Coronary artery (tissue), 2 donors: ENCODE measurements at places on chromosomes 1 and 21.

DNA sequence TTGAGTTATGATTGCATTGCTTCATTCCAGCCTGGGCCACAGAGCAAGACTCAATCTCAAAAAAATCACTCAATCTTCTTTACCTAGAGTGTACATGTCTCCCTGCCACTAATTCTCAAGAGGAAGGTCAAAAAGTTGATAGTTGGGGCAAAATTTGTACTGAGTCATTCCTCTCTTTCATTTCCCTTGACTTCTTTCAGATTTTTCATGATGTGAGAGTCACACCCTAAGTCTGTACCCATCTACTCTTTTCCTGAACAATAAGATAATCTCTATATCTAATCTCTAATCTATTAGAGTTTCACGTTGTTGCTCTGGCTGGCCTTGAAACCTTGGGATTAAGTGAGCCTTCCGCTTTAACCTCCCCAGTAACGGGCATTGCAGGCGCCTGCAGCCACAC is 1.1 kb upstream of the BRDT start:
- DNase-seq = no peak

DNA sequence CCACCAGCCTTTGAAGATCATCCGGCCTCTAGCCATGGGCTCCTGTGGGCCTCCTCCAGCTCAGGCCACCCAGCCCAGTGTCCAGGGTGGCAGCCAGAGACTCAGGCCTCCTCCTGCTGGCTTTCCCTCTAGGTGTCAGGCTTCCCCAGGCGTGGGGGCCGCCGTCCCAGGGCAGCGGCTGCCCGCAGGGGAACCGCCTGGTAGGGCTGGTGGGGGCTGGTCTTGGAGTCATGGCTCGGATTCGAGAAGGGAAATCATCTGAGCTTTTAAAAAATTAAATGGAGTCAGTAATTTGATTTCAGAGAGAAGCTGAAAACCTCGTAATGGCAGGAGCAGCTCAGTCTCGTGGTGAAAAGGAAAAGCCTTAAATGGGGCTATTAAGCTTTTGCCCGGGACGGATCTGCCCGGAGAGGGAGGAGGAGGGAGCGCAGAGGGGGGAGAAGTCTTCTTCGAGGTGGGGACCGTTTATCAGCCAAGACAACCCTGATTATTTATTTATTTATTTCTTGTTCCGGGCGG is 66.4 kb upstream of the TARDBP start:
- DNase-seq = no peak

DNA sequence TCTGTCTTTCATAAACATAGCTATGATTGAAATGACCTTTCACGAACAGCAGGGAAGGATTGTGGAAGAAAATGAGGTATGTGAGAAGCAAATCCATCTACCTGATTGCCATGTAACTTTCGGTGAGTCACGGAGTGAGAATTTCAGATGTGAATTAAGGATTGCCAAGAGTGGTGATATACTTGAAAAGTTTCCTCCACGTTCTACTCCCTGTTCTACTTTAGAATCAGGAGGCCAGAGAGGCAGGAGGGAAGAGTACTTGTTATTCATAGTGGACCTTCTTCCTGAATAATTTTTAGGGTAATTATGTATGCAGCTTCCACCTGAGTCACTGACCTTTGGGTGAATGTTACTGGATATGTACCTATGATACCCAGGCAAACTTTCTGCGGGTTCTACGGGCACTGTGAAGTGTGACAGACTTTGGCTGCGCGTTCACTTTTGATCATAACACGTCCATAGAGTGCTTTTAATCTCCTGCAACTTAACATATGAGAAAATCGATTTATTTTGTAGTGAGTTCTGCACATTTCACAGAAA is 2.6 kb upstream of the KCNE1 start:
- no peak for DNase-seq

DNA sequence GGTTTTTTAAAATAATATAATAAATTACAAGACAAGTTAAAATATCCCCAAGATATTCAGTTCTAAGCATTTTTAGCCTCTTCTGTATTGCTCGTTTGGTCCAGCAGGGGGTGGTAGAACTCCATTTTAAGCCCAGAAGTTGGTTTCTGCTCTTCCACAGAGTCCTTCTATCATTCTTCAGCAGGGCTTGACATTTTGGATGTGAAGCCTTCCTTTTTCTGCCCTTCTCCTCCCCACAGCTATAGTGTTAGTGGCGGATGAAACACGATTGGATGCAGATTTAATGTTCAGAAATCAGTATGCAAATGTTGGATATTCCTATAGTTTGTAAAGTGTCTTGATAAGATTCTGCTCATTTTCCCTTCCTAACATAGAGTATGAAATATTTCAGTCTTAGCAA is 1.4 kb downstream of the NCAM2 start:
- no peak for DNase-seq

DNA sequence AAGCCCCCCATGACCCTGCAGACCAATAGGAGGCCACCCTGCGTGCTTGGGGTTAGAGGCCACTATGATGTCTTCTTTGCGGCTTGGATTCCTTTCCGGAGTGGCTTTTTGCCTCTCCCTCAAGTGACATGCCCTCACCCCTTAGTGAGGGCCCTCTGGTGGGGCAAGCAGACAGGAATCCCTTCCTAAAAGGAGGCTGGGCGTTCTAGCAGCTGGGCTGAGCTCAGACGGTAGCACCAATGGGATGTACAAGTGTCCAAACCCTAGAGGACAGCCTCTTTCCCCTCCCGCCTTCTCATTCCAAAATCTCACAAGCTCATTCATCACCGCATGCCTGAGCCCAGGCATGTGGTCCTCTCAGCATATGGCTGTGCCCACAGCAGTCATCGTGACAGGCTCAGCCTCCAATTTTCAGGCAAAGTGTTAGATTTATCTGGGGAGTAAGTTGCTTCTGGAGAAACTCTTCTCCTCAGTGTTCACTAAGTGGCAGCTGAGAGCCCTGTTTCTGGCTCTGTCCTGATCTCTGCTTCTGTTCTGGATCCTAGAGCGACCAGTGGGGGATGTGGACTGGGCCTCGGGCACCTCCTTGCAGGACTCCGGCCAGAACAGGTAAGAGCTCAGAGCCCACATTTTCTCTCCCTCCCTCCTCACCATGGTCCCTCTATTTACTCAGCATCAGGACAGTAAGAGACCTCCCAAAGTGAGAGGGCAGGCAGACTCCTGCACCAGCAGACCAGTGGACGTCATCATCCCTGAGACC is 4.8 kb downstream of the KIAA1614 start:
- DNase-seq = no peak

GRCh38 chr1:11860587-11860986 is 1.8 kb upstream of the NPPB start:
- no peak for DNase-seq

- DNase-seq = no peak
These were observed 70.3 kb downstream of the OLFML2B start for GRCh38 chr1:161953256-161953920.

DNA sequence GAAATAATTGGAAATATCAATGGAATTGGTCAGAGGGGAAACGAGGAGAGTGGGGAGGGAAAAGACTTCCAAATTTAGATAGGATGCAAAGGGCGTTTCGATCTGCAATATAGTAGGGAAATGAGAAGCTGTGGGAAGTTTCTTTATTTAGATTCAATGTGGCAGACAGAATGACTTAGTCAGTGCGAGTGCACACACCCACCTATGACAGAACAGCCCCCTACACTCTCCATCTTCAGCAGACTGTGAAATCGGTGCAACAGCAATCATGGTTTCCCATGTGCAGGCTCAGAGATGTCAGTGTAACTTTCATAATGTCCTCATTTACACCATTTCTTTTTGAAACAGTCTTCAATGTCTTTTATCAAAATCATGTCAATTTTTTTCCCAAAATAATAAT is 46.0 kb downstream of the DIP2A start:
- no peak for DNase-seq

DNA sequence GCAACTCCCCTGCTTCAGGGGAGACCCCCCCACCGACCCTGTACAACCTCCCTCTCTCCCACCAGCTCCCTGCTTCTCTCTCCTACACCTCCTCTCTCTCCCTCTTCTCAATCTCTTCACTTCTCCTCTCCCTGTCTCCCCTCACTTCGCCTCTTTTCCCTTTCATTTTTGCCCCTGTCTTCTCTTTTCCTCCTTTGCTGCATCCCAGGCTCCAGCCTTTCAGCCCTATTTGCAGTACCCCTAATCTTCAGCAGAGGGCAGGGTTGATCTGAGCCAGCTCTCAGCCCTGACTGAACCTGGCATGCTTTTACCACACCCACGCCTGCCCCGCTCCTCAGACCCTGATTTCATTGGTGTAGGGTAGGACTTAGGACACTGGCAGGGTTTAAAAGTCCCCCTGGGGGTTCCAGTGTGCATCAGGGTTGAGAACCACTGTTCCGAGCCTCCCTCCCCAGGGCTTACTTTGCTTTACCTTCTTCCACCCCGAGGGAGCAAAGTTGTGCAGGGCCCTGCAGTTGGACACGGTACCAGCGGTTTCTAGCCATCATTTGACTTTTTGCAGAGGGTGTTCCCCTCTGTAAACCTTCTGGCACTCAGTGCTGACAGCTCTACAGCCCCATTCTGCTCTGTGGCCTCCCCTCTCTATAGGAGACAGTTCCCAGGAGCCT is 67.3 kb upstream of the CNTN2 start:
- DNase-seq = no peak

GRCh38 chr1:183933528-183934179 is 103.9 kb downstream of the COLGALT2 start:
- no peak for DNase-seq

GRCh38 chr1:209755256-209755655 is 597 bp upstream of the TRAF3IP3 start:
- no peak for DNase-seq

DNA sequence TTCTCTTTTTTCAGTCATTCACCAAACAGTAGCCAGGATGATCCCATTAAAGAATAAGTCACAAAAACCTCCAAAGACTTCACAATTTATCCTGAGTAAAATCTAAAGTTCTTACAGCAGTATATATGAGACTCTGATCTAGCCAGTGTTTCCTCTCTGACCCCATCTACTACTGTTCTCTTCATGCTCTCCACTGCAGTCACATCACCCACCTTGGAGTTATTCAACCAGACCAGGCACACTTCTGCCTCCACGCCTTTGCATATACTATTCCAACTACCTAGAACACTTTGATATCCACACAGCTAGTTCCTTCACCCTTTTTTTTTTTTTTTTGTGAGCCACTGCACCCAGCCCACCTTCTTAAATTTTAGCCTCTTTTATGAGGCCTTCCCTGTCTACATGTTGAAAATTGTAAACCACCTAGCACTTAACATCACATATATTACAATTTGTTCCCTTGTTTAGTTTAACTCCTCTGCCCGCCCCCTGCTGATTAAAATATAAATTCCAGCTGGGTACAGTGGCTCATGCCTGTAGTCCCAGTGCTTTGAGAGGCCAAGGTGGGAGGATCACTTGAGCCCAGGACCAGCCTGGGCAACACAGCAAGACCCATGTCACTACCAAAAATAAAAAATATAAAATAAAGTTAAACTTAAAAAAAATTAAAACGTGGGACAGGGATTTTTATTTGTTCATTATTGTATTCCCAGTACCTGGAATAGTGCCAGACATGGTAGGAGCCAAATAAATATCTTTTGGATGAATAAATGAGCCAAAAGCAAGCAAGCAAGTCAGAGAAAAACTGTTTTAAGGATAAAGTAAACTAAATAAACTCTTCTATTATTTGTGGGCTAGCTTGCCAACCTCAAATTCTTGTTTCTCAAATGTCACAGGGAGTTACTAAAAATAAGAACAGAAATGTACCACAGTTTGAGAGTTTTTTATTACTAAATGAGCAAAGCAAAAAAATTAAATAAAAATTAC is 35.2 kb upstream of the MUTYH start:
- no peak for DNase-seq

- peak; percentile 77 for DNase-seq
These were observed 657 bp upstream of the LIN9 start for GRCh38 chr1:226309398-226310244.

DNA sequence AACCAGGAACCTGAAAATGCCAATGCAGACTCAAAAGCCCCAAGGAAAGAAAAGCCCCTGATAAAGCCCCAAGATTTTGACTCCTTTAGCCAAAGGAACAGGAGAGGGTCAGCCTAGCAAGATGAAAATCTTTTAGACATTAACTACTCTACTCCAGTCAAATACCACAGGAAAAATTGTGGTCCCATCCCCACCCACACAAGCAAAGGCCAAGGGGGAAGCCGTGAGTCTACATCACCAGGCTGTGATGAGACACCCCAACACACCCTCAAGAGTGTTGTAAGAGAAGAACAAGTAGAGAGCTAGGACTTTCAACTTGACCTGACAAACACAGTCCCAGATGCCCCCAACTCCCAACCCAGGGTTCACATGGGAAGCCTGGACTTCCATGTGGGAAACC is 192.8 kb upstream of the NR5A2 start:
- DNase-seq = no peak

- DNase-seq = peak; percentile 92
These were observed 20.0 kb upstream of the EPHA2 start for GRCh38 chr1:16175610-16176553.

GRCh38 chr1:17885663-17886320 is 130.7 kb downstream of the ACTL8 start:
- DNase-seq = peak; percentile 45

GRCh38 chr1:155277902-155278688 is 832 bp downstream of the HCN3 start:
- no peak for DNase-seq

DNA sequence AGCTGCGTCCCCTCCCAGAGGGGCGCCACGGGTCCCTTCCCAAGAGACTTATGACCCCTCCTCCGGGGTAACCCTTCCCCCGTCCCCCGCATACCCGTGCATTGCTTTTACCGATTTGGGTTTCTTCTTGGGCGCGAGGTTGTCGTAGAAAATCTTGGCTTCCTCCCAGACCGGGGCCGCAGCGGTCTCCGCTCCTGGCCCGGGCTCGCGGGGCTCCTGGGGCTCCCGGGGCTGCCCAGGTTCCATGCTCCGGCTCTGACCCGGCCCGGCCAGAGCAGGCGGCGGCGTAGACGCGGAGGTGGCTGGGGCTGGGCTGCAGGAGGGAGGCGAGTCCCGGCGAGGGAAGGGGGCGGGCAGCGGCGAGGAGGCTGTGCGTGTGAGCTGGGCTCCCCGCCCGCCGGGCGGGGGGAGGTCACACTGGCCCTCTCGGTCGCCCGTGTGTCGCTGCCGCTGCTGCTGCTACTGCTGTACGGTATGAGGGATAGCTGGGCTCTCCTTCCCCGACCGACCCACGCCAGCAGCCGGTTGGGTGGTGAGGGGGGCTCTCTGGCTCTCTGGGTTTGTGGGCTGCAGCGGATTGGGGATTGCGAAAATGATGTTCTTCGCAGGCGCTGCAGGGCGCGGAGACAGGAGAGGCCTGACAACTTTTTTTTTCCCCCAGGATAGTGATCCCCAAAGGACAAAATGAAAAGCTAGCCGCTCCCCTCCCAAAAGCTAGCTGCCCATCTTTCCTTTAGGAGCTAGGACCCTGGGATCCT is at the start of gene NT5C1A:
Gene NT5C1A (minus strand): TSS at position 315 of the 758 bp plus-strand sequence. CDS start 69 bp downstream, at position 246.
- DNase-seq = no peak

DNA sequence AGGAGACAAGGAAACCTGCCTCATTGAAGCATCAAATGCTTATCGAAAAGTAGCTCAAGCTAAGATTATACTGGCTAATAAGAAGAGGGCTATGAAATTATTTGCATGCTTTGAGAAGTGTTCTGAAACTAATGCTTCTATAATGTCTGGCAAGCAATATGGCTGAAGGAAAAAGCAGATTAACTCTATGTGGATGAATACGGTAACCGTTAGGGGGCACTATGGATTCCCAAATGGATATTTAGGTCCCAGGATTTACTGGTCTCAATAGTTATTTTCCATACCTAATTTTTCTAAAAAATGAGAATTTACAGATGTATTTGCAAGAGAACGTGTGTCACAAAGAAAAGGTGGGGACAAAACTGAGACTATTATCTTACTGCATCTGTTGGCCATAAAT is 34.6 kb upstream of the RRP15 start:
- DNase-seq = no peak

GRCh38 chr1:198627436-198628066 is 11.3 kb upstream of the PTPRC start:
- no peak for DNase-seq
